ENCODE measurements at places on chromosomes 7 and 10. TPM values are rescaled to one million over a fixed set of nuclear protein-coding genes. Genes with fewer than 3 reads are reported as not detected.

Gene STRIP2
- polyA plus RNA-seq, result 0.44 TPM

Gene CPN1
- polyA plus RNA-seq, result 0.05 TPM

Gene ANTXRL
- polyA plus RNA-seq, result 0.44 TPM

Gene SFTPD
- polyA plus RNA-seq, result 0.47 TPM

Gene NPFFR1
- polyA plus RNA-seq, result 0.01 TPM

Gene LAMB1
- polyA plus RNA-seq, result 233 TPM

Gene GPR141
- 0.16 TPM for polyA plus RNA-seq

Gene RHBDD2
- 54.1 TPM for polyA plus RNA-seq

Gene TCERG1L
- polyA plus RNA-seq, result 0.11 TPM

Gene MYL10
- polyA plus RNA-seq, result 0.38 TPM

Gene SUN1
- 103 TPM for polyA plus RNA-seq

Gene KAZALD1
- 5.9 TPM for polyA plus RNA-seq

Gene RASA4B
- 19.9 TPM for polyA plus RNA-seq

Gene EBF3
- polyA plus RNA-seq, result 5.1 TPM

Gene EXOC4
- polyA plus RNA-seq, result 31.0 TPM

Gene TRDMT1
- 3.0 TPM for polyA plus RNA-seq

Gene PLXDC2
- 25.9 TPM for polyA plus RNA-seq

Gene PRPS1L1
- polyA plus RNA-seq, result not detected

Gene FFAR4
- 0.25 TPM for polyA plus RNA-seq

Gene DNAJB9
- polyA plus RNA-seq, result 21.8 TPM

Gene HIPK2
- polyA plus RNA-seq, result 8.5 TPM

Gene USP54
- 23.8 TPM for polyA plus RNA-seq

Gene EGFR
- polyA plus RNA-seq, result 16.4 TPM

Gene C7orf33
- not detected for polyA plus RNA-seq

Gene CYP3A5
- polyA plus RNA-seq, result 7.1 TPM

Gene SPDYE9
- not detected for polyA plus RNA-seq

Gene NPC1L1
- polyA plus RNA-seq, result 0.25 TPM

Gene FZD8
- polyA plus RNA-seq, result 3.1 TPM

Gene NCF1
- polyA plus RNA-seq, result 3.3 TPM

Gene OR13A1
- 0.32 TPM for polyA plus RNA-seq

Gene TMEM168
- 16.4 TPM for polyA plus RNA-seq

Gene NACAD
- polyA plus RNA-seq, result 7.7 TPM

Gene CELF2
- polyA plus RNA-seq, result 40.1 TPM

Gene CDC14C
- polyA plus RNA-seq, result 0.09 TPM

Gene AGBL3
- 1.4 TPM for polyA plus RNA-seq

Gene ANKRD1
- 0.04 TPM for polyA plus RNA-seq

Gene HOXA5
- polyA plus RNA-seq, result 9.9 TPM

Gene FAM180A
- 2.9 TPM for polyA plus RNA-seq

Gene CNNM1
- polyA plus RNA-seq, result 2.3 TPM
